Tongue (tissue), 3 donors: ENCODE measurements at places on chromosomes 1 and 21. TPM values are rescaled to one million over a fixed set of nuclear protein-coding genes. Genes with fewer than 3 reads are reported as not detected.

DNA sequence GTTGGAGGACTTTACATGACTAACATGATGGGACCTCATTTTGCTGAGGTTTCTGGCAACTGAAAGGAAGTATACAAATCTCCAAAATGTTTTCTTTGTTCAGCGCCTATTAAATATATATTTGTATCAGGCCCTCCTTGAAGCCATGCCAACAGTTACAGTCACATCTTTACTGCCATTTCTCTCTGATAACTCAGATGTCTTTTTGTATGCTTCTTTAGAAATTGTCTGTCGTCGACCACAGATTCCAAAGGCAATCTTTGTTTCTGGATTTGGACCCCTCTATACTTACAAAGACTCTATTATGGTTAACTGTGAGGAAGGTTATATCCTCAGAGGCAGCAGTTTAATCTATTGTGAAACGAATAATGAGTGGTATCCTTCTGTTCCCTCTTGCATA is 69.4 kb downstream of the C4BPA start:
- DNase-seq, result no peak

GRCh38 chr1:219446288-219446687 is 166.6 kb downstream of the ZC3H11B start:
- DNase-seq, result no peak

DNA sequence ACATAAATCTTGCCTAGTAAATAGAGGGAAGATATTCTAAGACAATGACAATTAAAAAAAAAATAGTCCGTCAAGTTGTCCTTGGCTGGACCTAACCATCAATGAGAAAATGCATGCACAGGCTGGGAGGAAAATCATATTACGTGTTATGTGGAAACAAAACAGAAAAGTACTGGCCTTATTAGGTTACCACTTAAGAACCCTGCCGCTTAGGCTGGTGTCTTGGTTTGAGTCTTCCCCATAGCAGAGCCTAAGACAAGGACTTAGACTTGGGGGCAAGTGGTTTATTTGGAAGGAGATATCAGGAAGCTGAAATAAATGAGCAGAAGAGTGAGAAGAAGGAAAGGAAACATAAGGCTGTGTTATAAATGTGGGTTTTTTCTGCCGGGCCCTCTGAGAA is 186.4 kb downstream of the MRPL39 start:
- DNase-seq, result no peak

- no peak for DNase-seq
Measured at GRCh38 chr1:240503558-240503957, 108.4 kb downstream of the GREM2 start.

GRCh38 chr1:49337251-49337650 is 560.6 kb upstream of the BEND5 start:
- no peak for DNase-seq

GRCh38 chr1:40530735-40531380 is 579 bp upstream of the ZNF684 start:
- no peak for DNase-seq

- no peak for DNase-seq
Measured at GRCh38 chr1:17844185-17844826, 89.2 kb downstream of the ACTL8 start.

GRCh38 chr1:1911350-1912041 is 3.6 kb upstream of the CALML6 start:
- DNase-seq, result no peak

GRCh38 chr1:109251277-109252166 is 2.2 kb downstream of the CELSR2 start:
- no peak for DNase-seq

- no peak for DNase-seq
Measured at GRCh38 chr1:36212782-36213181, 11.5 kb upstream of the THRAP3 start.

GRCh38 chr21:36735201-36735515 is 36.2 kb downstream of the SIM2 start:
- no peak for DNase-seq

DNA sequence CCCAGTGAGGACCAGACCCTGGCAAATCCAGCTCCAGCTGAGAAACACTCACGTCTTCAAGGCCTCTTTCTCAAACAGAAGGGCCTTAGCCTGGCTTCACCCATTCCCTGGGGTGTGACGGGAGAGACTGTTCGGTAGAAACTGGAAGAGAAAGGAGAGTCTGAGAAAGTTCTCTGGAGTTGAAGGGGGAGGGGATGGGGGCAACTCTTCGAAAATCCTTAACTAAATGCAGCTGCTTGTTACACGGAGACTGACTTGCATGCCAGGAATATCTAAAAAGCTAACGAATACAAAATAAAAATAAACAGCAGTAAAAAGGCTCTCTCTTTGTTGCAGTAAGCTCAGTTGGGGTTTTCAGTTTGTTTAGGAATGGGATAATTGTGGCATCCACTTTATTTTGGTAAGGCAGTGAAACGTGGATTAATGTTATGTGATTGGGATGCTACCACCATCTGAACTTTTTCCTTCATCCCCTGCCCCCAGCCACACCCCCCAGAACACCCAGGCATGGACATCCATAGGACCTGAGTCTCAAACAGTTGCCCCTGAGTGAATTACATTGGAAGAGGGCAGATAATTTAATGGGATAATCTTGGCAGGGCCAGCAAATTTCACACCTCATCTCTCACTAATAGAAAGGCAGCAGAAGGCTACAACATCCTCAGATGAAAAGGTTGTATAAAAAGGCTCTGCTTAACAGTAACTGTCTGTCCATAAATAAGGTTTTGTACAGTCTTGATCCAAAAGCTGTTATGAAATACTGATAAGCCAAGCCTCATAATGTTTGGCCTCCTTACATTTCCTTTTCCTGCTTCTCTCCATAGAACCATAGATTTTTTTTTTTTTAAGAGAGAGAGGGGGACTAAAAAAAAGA is 5.8 kb downstream of the ROR1 start:
- DNase-seq, result peak; percentile 50

GRCh38 chr21:46369520-46370235 is 45.7 kb downstream of the PCNT start:
- DNase-seq, result no peak

- DNase-seq, result no peak
Measured at GRCh38 chr1:63134501-63135173, 187.7 kb upstream of the FOXD3 start.

DNA sequence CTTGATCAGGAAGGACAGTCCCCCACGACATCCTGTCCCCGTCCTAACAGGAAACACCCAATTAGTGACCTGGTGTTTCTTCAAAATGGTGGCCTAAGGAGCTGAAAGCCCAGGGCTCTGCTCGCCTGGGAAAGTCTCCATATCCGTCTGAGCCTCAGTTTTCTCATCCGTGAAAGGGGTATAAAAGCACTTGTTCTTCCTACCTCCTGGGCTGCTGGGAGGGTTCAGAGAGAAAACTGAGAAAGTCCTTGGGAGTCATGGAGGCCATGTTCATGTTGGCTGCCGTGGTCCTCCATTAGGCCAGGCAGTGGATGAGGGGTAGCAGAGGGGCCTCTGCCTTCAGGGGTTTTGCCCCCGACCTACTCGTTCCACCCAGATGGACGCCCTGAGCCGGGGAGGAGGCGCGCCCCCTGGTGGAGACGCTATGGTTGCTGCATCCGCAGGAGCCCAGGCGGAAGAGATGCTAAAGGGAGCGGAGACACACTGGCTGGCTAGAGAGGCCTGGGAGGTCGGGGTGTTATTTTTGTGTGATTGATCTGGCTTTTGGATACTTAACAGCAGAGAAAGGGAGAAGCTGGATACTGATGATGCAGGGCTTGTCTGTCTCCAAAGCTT is 113.5 kb downstream of the PRDM2 start:
- peak; percentile 33 for DNase-seq

GRCh38 chr1:209620487-209620884 is 31.7 kb downstream of the LAMB3 start:
- DNase-seq, result no peak

DNA sequence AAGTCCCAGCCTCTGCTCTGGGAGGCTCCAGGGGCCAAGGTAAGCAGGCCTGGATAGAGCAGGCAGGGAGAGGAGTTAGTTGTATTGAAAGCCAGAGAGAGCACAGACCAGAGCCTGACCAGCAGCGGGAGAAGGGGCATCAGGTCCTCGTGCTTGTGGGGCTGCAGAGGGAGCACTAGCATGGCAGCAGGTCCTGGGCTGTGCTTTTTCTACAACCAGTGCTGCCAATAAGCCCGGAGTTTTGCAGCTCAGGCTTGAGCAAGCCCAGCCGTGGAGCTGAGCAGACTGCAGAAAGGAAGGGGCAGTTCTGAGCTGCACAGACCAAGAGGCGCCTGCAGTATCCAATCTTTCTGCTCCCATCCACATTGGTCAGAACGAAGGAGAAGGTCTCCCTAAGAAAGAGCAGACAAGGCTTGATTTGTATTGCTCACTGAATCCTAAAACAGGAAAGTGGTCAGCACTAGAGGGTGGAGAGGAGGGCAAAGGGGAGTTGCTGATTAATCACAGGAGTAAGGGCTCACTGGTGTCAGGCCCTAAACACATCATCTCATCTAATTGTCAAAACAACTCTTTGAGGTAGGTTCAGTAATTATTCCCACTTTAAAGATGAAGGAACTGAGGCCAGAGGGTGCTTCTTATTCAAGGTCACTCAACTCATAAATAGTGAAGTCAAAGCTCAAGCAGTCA is 2.7 kb downstream of the DENND2D start:
- no peak for DNase-seq

GRCh38 chr1:49197081-49197480 is 420.4 kb upstream of the BEND5 start:
- no peak for DNase-seq

GRCh38 chr1:102891868-102892625 is 216.3 kb downstream of the COL11A1 start:
- DNase-seq, result no peak

DNA sequence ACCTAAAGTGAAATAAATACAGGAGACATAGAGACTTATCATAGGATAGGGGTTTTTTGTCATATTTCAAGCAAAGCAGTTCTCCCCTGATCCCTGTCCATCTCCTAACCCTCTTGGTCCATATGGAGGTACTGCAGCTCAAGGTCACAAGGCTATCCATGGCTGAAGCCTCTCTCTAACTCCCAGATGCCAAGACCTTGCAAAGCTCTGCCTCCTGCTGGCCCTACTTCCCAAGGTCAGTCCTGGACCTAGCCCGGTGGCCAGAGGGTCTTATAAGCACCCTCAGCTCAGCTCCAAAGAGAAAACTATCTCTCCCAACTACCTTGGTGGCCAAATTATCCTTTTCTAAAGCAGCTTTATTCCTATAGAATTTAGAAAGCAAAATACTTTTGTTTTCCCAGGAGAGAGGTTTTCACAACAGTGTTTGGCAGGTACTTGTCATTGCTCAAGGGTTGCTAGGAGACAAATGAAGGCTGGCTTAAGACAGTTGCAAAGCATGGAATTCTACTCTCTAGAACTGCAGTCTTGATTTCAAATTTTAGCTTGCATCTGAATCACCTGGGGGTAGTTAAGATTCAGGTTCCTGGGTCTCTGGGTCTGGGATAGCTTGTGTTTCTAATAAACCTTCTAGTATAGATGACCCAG is 121.5 kb downstream of the XCL2 start:
- peak; percentile 64 for DNase-seq

DNA sequence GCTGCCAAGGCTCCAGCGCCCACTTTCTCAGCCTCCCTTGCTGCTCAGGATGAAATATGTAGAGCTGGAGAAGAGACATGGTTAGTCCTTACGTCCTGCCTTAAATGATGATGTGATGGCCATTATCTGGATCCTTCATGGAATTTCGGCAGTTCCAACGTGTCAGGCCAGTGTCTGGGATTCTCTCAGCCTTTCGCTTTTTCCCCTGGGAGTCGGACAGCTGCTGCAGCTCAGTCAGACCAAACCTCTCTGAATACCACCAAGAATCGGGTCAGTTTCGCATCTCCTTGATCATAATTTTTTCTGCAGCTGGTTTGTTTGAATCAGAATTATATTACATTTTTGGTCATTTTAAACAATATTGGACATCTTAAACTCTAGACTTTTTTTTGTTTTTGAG is 22.3 kb upstream of the KLHDC8A start:
- no peak for DNase-seq

- DNase-seq, result no peak
Measured at GRCh38 chr21:42301371-42302075, 13.7 kb downstream of the TFF3 start.

DNA sequence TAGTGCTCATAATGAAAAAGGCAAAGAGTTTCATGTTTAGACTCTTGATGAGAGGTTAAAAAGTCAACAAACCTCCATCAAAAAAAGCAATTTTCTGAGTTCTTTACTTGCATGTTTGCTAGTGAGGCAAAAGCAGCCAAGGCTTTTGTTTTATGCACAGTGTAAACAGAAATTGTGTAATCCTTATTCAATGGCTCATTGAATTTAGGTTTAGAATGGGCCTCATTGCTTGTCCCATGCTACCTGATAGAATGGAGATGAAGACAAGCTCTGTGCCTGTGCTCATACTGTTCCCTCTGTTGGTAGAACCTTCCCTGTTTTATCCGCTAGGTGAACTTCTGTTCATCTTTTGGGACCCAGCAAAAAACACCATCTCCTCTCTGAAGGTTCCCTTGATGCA is 10.0 kb upstream of the LRRC8D start:
- DNase-seq, result no peak

- DNase-seq, result no peak
Measured at GRCh38 chr1:88985692-88986091, 6.7 kb downstream of the KYAT3 start.

GRCh38 chr21:31900121-31900895 is 27.5 kb downstream of the HUNK start:
- no peak for DNase-seq

The CD1B gene
- not detected for total RNA-seq

The B4GALT2 gene
- 19.6 TPM for total RNA-seq

The TADA1 gene
- total RNA-seq, result 19.4 TPM

The SELE gene
- 9.9 TPM for total RNA-seq

The S100A16 gene
- total RNA-seq, result 76.2 TPM

The ILDR2 gene
- 6.7 TPM for total RNA-seq

The SNX7 gene
- 48.3 TPM for total RNA-seq

The RAB42 gene
- total RNA-seq, result 14.2 TPM

The TGFB2 gene
- total RNA-seq, result 40.1 TPM

The DEGS1 gene
- total RNA-seq, result 77.1 TPM

The CHI3L2 gene
- 5.0 TPM for total RNA-seq

The OR10J1 gene
- total RNA-seq, result not detected

The LCE3B gene
- not detected for total RNA-seq

The CFAP45 gene
- total RNA-seq, result 0.10 TPM

The TNFRSF4 gene
- 2.9 TPM for total RNA-seq

The SPATA21 gene
- total RNA-seq, result not detected

The SLC27A3 gene
- total RNA-seq, result 15.2 TPM

The UBXN10 gene
- total RNA-seq, result 0.51 TPM

The NIT1 gene
- 19.3 TPM for total RNA-seq

The ENO1 gene
- total RNA-seq, result 373 TPM

The KRTCAP2 gene
- 29.6 TPM for total RNA-seq

The SPRR4 gene
- not detected for total RNA-seq

The NR1I3 gene
- total RNA-seq, result not detected

The MRPS21 gene
- total RNA-seq, result 19.7 TPM

The PALMD gene
- total RNA-seq, result 147 TPM
